Activated CD4-positive, alpha-beta T cell treated with anti-CD3 and anti-CD28 coated beads, Interleukin-2, amount 10 ng/mL, durations not matched to agents 7 days and 5 days (primary cell): ENCODE measurements at places on chromosomes 11 and 22.

- no peak for DNase-seq
Observed at GRCh38 chr11:41323446-41323845, 136.0 kb downstream of the LRRC4C start.

- DNase-seq, result no peak
Observed at GRCh38 chr11:34599406-34599945, 21.4 kb upstream of the EHF start.

GRCh38 chr22:50683994-50684371 lies 11.4 kb downstream of the SHANK3 start:
- DNase-seq, result no peak

DNA sequence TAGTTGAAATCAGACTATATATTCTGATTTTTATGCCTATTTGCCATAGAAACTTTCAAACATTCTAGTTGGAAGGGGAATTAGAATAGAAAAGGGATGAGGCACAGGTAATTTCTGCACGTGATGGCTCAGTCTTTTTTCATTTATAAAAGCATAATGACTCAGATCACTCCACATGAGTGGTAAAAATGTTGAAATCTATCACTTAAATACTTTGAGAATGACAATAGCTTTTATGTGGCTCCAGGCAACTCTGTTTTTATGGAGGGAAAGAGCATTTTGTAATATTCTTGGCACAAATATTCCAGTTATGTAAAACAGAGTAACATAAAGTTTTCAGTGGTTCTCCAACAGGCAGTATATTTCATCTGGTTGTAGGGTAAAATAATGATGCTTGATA lies 5.9 kb upstream of the MMP3 start:
- DNase-seq, result no peak

DNA sequence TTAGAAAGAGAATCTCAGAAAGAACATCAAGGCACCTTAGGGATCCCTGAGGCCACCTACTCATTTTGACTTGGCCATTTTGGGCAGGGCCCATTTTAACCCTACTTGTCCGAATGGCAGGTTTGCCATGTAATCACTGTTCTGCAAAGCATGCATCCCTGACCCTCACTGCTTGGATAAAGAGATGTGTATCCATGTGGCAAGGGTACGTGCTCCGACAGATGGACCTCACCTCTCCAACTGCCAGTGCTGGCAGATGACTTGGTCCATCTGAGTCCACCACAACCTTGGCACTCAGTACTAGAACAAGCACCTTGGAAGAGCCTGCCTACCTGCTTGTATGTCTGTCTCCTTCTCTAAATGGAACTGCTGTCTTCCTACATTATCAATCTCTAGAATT lies 139.4 kb downstream of the SPATA19 start:
- no peak for DNase-seq

DNA sequence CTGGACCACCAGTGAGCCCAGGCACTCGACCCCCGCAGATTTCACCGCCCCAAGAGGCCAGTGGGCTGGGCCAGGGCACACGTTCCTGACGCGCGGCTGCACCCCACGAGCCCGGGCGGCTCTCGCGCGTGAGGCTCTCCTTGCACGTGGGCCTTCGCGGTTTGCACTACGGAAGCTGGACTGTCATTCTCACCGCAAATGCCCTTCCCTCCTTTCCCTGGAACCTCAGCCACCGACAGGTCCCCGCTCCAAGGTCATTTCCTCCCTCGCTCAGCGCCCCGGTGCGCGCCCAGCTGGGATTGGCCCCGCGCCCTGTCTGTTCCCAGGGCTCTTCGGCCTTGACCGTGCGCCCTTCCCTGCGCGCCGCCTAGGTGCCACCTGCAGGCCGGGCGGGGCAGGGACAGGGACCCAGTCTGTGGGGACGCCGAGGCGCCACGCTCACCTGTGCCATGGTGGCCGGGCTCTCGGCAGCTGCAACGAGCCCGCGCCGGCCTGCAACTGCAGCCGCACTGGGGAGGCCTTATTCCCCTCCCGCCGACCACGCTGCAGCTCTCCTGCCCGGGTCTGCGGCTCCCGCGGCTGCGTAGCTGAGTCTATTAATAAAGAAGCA lies 2.1 kb upstream of the CPT1A start:
- peak; percentile 69 for DNase-seq

DNA sequence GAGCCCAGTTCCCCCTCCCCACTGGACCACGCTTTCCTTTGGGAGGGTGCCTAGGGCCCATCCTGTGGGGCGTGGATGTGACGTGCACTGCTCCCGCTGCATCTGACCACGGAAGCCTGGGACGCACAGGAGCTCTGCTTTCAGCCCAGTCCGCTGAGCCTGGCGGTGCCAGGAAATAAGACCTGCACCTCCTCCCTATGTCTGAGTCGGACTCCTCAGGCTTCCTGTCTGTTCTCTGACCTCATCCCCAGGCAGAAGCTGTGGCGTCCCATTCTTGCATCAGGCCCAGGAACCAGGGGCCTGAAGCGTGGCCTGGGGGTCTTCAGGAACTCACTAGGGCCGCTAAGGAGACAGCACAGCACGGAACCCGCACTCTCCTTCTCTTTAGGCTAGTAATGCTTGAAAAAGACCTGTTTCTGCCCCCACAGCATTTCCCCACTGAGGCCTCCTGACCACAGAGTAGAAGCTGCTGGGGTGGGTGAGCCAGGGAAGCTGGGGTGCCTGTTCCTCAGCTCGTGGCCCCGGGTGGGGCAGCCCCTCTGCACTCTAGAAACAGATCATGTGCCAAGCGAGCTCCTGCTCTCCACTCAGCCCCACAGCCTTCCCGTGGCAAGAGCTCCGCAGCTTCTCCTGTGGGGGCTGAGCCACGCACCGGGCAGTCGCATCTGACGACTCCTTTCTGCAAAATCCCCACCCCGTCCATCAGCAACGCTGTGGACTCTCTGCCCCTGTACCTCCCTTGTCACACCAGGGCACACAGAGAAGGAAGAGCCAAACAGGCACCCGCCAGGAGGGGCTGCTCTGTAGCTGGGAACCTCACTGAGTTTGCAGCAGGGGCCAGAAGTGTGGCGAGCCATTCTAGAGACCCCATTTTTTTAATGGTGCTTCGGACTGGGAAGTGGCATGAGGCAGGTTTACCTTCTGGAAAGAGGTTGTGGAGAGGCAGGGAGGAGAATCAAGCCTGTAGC lies 22.6 kb downstream of the MOV10L1 start:
- DNase-seq, result no peak

DNA sequence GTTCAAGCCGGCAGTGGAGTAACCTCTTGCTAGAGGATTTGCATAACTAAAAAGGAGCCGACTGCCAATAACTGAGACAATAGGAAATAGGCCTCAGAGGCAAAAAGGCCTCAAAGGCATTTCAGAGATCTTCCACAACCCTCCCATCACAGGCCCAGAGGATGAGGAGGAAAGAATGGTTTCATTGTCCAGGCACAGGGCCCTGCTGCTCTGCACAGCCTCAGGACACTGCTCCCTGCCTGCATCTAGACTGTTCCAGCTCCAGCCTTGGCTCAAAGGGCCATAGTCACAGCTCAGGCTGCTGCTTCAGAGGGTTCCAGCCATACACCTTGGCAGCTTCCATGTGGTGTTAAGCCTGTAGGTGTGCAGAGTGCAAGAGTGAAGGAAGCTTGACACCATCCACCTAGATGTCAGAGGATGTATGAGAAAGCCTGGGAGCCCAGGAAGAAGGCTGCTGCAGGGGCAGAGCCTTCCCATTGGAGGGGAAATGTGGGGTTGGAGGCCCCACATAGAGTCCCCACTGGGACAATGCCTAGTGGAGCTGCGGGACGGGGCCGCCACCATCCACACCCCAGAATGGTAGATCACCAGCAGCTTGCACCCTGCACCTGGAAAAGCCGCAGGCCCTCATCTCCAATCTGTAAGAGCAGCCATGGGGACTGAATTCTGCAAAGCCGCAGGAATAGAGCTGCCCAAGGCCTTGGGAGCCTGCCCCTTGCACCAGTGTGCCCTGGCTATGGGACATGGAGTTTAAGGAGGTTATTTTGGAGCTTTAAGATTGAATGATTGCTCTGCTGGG lies 8.2 kb upstream of the LRP5 start:
- DNase-seq, result no peak

DNA sequence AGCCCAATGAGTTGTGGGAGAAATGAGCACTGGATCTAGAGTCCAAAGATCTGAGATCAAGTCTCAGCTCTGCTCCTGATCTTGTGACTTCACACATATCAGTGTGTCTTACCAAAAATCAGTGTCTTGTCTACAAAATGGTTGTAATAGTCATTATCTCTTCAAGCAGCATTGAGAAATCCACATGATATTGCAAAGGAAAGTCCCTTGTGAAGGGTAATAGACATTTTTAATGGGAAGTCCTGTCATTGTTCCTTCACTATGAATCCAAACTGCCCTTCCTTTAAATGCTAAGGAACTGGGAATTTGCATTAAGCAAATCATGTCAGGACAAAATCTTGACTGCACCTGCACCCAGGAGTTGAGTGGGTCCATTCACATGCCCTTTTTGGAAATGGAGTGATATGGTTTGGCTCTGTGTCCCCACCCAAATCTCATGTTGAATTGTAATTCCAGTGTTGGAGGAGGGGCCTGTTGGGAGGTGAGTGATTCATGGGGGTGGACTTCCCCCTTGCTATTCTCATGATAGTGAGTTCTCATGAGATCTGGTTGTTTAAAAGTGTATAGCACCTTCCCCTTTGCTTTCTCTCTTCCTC lies 51.1 kb downstream of the COMMD9 start:
- no peak for DNase-seq

- DNase-seq, result no peak
Observed at GRCh38 chr22:40175611-40176244, 2.0 kb upstream of the TNRC6B start.
